ENCODE measurements at places on chromosomes 2 and 18.

GRCh38 chr2:24613154-24613814 is 122.2 kb downstream of the NCOA1 start:
- DNase-seq: no peak

DNA sequence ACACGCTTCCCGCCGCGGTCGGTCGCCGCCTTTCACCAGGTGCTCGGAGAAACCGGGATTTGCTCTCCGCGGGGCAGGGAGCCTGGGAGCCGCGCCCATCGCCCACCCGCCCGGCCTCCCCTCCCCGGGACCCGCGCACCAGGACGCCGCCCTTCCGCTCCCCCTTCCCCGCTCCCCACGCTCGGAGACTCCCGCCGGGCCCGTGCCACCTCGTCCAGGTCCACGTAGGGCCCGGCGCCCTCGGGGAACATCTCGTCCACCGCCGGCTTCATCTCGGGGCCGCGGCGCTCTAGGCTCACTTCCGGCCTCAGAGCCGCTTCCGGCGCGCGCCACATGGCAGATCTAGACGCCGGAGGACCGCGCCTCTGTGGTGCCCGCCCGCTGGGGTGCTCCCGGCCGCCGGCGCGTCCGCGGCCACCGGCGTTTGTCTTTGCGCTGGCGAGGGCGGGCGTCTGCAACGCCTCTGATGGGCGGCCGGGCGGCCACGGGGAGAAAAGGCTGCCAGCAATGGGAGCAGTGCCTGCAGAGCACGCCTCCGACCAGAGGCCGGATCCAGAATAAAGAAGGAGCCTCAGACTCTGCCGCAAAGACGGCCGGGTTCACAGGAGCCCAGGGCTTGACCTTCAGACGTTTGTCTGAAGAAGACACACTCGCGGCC is at the start of gene COPS9:
Gene COPS9 (minus strand): TSS at position 293 of the 658 bp plus-strand sequence. CDS start 21 bp downstream, at position 272.
- DNase-seq: peak; percentile 85

- DNase-seq: no peak
These were observed 70.1 kb downstream of the BCL11A start for GRCh38 chr2:60483401-60483800.

DNA sequence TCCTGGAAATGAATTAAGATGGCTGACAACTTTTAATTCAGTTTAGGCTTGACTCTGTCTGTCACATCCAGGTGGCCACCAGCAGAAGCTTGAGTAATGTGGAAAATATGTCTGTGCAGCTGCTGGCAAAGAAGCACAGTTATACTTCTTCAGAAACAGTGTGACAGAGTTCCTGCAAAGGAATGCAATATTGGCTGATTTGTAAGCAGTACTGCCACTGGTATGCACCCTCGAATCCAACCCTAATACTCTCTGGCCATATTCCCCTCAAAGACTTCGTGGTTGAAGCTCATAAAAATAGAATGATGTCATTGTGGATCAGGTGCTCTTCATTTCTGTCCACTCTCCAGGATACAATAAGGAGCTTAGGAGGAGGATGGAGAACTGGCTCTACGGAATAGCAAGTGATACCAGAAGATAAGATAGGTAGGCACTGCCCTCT is 86.2 kb downstream of the METTL8 start:
- DNase-seq: no peak

DNA sequence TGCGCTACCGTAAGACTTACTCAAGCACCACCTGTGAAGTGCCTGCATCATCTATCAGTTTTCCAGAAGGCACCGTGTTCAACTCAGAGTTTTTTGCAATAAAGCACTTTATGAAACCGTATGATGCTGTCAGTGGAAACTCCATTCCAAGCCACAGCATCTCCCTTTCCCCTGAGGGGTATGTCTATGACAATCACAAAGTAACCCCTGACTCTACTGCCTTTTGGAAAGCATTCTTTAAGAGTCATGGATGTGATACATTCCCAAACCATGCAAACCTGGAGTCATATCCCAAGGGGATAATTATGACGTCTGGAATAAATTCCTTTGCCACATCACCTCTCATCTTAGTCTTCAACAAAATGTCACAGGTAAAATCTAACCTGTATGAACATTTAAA is 39.2 kb downstream of the UNC50 start:
- no peak for DNase-seq

- no peak for DNase-seq
These were observed 409.8 kb downstream of the PLCL1 start for GRCh38 chr2:198214114-198214596.

DNA sequence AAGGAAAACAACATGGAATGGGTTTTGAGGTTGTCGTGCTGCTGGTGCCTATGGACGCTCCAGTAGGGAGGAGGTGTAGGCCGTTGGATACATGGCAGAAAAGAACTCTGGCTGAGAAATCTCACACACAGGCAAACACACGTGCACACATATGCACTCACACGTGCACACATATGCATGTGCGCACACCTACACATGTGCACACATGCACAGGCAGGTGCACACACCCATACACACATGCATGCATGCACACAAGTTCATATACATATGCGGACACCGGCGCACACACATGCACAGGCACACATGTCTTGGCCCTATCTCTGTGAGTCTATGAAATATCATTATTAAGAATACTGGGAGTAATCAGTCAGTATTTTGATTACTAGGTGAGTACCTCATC is 150.4 kb downstream of the LRRC30 start:
- DNase-seq: no peak

- DNase-seq: no peak
These were observed 334.9 kb upstream of the THUMPD2 start for GRCh38 chr2:40113997-40114396.

DNA sequence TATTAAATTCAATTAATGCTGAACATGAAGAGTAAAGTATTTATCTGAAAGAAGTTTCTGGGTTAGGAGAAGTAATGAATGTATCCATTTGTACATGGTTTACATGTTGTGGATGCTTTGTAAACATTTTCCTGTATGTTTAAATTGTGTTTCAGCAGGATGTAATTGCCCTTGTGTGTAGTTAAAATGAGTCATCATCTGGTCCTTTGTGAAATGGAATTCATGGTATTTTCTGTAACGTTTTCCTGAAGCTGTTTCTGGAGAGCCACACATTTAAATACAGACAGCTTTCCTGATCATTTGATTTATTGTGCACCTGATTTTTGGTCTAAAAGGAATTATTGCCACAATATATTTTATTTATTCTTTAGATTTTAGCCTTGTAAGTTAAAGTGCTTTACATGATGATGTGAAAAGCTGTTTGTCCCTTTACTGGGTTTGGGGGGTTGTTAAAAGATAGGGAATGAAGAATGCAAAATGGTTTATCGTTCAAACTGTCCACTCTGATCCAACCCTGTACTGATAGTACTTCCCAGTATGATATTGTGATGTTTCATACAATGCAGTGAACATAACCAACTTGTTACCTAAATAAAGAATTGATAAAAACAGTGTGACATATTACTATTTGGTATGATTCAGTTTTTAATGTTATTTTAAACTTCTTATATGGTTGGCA is 41.7 kb upstream of the SLC3A1 start:
- no peak for DNase-seq

- DNase-seq: no peak
These were observed 360.1 kb upstream of the RND3 start for GRCh38 chr2:150847578-150847977.

DNA sequence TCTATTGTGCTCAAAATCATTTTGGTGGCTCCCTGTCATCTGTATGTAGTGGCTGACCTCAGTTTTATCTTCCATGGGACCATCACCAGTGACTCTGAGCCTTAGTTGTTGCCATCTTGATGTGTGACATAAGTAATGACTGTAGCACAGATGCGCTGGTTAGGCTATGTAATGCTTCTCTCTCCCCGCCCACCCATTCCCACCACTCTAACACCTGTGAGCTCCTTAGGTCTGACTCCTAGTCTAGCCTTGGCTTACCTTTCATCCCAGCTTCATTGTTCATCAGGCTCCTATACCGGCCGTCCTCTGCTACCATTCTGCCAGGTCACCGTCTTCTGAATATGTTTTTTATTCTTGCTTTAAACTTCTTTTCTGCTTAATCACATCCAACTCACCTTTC is 17.2 kb downstream of the MYO1B start:
- DNase-seq: no peak

DNA sequence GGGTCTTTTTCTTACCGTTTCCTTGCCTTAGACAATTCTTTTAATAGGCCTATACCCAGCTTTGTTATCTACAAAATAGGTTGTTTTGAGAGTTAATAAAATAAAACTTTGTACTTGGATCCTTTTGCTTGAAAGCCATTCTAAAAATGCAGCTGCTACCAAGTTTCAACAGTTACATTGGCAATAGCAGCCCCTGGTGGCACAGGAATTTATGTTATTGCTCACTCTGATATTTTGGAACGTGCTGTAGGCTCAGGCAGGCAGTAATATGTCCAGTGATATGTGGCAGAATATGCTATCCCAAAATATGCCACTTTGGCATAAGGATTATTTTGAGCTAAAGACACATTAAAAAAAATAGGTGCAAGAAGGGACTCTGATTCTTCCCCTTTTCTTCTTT is 6.7 kb upstream of the COMMD1 start:
- peak; percentile 7 for DNase-seq
